Anterior cingulate cortex (tissue), 58 donors: ENCODE measurements at places on chromosomes 16 and 17.

DNA sequence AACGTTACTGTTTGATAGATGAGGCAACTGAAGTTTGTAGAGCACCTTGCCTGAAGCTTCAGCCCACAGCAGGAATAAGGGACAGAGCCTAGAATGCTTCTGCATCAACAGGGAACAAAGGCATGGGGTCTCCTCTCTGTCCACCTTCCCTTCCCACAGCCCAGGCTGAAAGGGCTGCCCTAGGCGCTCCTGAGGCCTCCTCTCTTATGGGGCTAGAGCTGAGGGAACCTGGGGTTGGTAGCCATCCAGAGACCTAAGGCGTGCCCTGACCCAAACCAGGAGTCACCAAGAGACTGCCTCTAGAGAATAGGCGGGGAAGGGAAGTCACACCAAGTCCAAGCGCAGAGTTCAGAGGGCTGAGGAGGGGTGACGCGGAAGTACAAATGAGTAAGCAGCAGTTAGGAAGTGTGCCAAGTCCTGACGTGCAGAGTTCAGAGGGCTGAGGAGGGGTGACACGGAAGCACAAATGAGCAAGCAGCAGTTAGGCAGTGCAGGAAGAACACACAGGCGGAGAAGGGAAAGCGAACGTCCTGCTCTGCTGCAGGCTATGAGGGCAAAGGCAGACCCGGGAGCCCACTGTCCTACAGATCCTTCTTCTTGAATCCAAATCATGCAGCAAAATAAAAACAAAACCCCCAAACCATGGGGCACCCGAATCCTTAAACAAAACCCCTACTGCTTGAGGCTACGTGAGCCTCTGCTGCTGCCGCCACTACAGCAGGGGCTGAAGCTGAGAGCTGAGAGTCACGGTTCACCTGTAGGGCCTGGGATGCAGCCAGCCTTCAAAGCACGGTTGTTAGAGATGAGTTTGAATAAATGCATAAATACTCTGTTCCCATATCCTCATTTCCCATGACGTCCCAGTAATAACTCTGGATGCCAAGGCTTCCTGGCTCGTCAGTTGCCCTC is 2.7 kb upstream of the SPG7 start:
- peak; percentile 26 for DNase-seq

- no peak for DNase-seq
Observed at GRCh38 chr17:35479271-35479670, 30.7 kb upstream of the SLFN13 start.

GRCh38 chr17:41211845-41212466 is 14.5 kb upstream of the KRTAP9-2 start:
- DNase-seq = no peak

GRCh38 chr17:42096360-42097111 is 1.7 kb downstream of the ZNF385C start:
- no peak for DNase-seq

DNA sequence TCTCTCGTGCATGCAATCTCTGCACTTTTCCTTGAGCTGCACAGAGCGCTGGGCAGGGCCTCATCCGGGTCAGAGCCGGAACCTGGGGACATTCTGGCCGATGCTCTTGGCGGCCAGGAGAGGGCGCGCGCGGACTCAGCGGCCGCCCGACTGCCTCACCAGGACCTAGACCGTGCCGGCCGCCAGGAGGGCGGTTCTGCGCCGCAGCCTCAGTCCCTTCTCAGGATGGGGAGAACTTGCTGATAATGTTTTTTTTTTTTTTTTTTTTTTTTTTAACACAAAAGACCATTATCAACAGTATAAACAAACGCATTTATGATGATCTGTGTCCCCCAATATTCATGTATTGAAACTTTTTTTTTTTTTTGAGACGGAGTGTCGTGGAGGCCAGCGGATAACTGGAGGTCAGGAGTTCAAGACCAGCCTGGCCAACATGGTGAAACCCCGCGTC is 8.1 kb upstream of the FLYWCH2 start:
- peak; percentile 71 for DNase-seq

DNA sequence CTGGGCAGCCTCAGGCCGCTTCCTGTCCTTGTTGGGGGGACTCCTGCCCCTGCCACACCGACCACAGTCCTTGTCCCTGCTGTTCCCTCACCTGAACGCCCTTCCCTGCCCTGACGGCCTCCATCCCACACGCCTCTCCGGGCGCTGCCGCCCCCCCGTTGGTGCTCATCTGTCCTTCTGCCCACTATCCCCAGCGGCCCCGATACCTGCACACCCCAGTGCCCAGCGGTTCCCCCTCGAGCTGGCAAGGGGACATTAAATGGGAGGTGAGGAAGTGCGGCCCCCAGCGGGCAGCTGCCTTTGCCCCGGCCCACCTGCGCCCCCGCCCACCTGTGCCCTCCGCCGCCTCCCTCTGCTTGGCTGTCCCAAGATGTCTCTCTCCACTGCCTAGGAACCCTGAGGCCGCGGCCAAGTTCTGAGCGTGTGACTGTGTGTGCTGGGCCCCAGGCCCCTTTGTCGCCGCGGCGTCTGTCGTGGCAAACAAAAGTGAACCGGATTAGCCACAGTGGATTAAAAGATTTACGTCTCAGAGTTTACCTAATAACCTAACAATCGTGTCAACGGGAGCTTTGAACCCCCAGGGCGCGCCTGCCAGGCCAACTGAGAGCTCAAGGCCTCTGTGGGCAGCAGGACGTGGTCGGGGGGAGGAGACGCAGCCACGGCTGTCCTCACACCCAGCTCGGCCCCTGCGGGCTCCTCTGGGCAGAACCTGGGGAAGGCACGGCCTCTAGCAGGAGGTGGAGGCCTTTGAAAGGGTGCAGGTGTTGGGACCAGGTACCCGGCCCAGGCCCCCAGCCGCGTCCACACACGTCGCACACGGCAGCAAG is 7.6 kb upstream of the AXIN1 start:
- no peak for DNase-seq

DNA sequence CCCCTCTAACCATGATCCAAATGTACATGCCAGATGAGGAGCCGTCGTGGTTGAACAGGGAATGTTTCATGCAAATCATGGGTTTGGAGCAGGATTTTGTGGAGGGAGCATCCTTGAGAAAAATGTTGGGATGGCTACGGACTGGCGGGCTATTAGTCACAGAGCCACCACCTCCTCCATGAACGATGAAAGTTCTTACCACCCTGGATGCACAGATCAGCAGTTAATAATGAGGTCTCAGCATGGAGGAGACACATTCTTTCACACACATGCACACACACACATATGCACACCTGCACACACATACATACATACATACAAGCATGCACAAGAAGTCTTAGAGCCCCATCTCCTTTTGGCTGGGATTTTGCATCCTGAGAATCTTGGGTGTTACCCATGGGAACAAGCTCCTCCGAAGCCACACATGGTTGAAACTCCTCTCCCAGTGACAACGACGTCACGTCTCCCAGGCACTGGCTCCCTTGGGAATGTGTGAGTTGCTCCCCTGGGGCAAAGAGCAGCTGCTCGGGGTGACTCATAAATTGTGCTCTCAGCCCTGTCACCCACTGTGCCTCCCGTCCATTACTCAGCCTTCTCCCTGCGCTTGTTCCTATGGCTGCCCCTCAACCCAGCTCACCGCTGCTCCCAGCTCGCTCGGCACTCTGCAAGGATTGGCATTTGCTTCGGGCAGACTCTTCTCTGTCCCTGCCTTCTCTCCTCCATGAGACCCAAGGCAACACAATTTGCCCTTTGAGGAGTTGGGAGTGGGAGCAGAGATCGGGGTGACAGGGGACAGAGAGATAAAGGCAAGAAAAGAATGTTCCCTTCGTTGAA is 344.6 kb downstream of the SOX9 start:
- DNase-seq = no peak

DNA sequence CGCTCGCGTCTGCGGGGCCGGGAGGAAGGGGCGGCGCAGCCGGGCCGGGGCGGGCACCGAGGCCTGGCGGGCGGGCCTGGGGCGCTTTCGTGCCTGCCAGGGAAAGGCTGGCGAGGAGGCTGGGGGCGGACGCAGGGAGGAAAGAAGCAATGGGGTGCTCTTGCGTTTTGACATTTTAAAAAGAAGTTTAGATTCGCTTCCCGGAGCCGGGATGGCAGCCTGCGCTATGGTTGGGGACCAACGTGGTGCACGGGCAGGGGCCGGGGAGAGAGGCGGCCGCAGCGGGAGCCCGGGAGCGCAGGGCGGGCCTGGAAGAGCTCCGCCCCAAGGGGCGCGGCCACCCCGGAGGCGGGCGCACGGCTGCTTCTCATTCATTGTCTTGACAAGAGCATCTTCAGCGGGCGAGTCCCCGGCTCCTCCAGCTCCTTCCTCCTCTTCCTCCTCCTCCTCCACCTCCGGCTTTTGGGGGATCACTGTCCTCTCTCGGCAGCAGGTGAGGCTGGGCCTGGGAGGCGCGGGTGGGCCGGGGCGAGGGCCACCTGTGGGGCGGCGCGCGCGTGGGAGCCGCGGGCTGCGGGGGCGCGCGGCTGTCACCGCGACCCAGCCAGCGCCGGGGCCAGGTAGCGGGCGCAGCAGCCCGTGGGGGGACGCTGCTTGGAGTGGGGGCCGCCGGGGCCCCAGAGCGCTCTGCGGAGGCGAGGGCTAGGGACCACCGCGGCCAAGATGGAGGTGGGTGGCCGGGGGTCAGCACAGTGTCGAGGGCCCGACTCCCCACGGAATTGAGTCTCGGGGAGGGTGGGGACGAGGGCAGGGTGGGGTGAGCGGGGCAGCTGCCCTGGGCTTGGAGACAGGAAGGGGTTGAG is at the start of gene CORO1A:
TSS of gene CORO1A (plus strand) at position 370 of the 863 bp plus-strand sequence. CDS start 1,608 bp downstream, outside the sequence.
- DNase-seq = peak; percentile 79

DNA sequence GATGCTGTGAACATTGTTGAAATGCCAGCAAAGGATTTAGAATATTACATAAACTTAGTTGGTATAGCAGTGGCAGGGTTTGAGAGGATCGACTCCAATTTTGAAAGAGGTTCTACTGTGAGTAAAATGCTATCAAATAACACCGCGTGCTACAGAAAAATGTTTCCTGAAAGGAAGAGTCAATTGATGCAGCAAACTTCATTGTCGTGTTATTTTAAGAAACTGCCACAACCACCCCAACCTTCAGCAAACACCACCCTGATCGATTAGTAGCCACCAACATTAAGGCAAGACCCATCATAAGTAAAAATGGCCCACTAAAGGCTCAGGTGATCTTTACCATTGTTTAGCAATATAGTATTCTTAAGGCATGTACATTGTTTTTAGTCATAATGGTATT is 27.3 kb downstream of the HLF start:
- no peak for DNase-seq

- peak; percentile 47 for DNase-seq
Observed at GRCh38 chr16:8720080-8720966, 45.9 kb downstream of the ABAT start.
